ENCODE measurements at places on chromosomes 5 and 9. TPM values are rescaled to one million over a fixed set of nuclear protein-coding genes. Genes with fewer than 3 reads are reported as not detected.

The INSL6 gene
- total RNA-seq, result not detected

The IFNA8 gene
- total RNA-seq, result not detected

The ORM2 gene
- total RNA-seq, result not detected

The TAF11L14 gene
- total RNA-seq, result not detected

The HABP4 gene
- total RNA-seq, result 9.8 TPM

The GBGT1 gene
- 17.3 TPM for total RNA-seq

The BTNL8 gene
- total RNA-seq, result not detected
